ENCODE measurements at places on chromosomes 6 and 20. TPM values are rescaled to one million over a fixed set of nuclear protein-coding genes. Genes with fewer than 3 reads are reported as not detected.

DNA sequence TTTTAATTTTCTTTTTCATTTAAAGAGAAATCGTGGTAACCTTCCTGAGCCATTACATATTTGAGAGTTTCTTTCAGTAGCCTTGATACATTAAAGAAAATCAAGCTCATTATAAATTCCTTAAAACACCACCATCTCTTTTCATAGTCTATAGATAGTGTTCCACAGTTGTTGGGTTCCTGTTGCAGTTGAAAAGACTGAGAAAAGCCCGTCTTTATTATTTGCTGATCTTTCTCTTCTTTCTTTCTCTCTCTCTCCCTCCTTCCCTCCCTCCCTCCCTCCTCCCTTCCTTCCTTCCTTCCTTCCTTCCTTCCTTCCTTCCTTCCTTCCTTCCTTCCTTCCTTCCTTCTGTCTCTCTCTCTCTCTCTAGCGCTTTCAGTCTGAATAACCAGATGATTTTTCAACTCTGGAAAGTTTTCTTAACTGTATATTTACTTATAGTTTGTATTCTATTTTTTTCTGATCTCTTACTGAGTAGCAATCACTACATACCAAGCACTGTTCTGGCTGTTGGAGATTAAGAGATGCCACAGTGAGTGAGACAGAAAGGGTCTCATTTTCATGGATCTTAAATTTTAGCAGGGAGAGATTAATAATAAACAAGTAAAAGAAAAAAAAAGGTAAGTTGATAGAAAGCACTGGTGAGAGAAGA, 157.5 kb downstream of the TINAG start:
- DNase-seq = no peak

DNA sequence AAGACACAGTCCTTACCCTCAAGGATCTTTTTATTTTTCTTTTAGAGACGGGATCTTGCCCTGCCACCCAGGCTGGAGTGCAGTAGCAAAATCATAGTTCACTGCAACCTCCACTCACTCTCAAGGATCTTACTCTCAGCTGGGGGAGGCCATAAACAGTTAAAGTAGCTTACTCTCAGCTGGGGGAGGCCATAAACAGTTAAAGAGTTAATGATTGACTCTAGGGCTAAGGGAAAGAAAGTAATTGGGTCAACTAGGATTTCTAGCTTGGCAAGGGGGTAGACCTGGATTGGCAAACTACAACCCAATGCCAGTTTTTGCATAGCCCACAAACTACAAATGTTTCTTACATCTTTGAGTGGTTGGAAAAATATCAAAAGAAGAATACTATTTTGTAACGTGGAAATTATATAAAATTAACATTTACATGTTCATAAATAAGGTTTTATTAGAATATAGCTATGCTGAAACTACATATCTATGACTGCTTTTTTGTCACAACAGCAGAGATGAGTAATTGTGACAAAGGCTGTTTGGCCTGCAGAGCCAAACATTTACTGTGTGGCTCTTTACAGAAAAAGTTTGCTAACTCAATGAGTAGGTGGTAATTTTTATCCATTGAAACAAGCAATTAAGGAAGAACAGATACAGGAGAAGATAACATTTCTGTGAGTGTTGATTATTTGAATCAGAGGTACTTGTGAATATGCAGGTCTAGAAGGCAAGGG, 46.4 kb downstream of the PTPRA start:
- DNase-seq = no peak

DNA sequence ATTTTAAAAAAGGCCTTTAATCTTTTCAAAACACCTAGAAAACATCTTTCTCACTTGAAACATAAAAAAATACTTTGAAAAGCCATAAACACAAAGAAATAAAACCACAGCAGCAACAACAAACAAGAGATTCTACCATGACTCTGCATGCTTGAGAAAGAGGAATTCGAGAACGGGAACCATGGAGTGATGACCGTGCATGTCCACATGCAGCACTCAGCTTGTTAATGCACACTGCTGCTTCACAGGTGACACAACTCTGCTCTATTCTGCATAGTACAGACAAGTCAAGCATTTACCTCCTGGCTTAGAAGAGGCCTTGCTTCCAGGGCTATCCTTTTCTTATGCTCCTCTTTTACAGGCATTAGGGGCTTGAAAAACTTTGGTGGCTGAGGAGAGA, 64.9 kb upstream of the NUP153 start:
- DNase-seq = no peak

DNA sequence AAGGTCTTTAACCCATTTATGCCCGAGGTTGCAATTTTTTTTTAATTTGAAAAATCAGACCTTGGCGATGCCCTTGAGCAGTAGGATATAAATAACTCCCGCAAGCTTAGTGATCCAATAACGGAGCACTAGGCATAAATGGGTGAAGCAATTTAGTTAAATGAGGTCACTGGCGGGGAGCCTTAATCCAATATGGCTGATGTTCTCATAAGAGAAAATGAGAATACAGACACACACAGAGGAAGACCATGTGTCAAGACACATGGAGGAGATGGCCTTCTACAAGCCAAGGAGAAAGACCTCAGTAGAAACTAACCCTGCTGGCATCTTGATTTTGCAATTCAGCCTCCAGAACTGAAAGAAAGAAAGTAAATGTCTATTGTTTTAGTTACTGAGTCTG, 735 bp downstream of the SIRPG start:
- DNase-seq = no peak

- no peak for DNase-seq
Measured at GRCh38 chr6:157106487-157106886, 216.8 kb downstream of the TMEM242 start.

- DNase-seq = no peak
Measured at GRCh38 chr20:42212391-42212790, 594.2 kb upstream of the CHD6 start.

DNA sequence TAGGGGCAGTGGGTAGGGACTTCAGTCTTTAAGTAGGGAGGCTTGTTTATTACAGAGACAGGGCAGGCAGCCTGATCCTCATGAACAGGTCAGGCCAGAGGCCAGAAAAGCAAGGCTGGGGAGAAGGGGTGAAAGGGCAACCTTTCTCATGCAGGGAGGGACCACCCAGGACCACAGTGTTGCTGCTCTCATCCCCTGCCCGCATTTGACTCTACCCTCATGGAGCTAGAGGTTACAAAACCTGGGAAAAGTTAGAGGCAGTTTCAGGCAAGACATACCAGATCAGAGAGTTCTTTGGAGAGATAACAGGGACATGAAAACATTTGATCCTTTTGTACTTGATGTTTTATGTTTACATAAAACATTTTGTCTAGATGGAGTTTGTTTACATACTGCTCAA, 38.1 kb downstream of the MDGA1 start:
- no peak for DNase-seq

DNA sequence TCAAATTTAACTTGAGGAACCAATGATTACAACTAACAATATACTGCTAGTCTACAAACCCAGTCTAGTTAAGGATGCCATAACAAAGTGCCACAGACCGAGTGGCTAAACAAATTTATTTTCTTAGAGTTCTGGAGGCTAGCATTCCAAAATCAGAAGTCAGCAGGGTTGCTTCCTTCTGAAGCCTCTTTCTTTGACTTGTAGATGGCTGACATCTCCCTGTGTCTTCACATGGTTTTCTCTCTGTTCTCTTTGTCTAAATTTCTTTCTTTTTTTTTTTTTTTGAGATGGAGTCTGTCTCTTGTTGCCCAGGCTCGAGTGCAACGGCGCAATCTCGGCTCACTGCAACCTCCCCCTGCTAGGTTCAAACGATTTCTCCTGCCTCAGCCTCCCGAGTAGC, 56.1 kb downstream of the NCOA3 start:
- DNase-seq = no peak

Gene HAO1
- not detected for total RNA-seq

Gene SLC44A4
- not detected for total RNA-seq

Gene RBPJL
- not detected for total RNA-seq

Gene TSBP1
- total RNA-seq = not detected

Gene C6orf15
- total RNA-seq = not detected

Gene AVP
- total RNA-seq = not detected
